HuH-7 (cell line): ENCODE measurements at places on chromosomes 16 and 17.

GRCh38 chr17:82228278-82228841 is 482 bp upstream of the SLC16A3 start:
- DNase-seq = no peak

GRCh38 chr17:74417178-74418045 is 14.5 kb upstream of the GPRC5C start:
- DNase-seq = peak; percentile 65

- DNase-seq = no peak
These were observed 113.4 kb upstream of the RCVRN start for GRCh38 chr17:10018461-10018891.

- no peak for DNase-seq
These were observed 52.2 kb downstream of the SIAH1 start for GRCh38 chr16:48332978-48333377.

- DNase-seq = no peak
These were observed 38.3 kb downstream of the PRKCA start for GRCh38 chr17:66340720-66341119.

GRCh38 chr16:60686824-60687223 is 1349.4 kb downstream of the CDH8 start:
- no peak for DNase-seq

- DNase-seq = no peak
These were observed 125.3 kb upstream of the SALL1 start for GRCh38 chr16:51276336-51276735.

DNA sequence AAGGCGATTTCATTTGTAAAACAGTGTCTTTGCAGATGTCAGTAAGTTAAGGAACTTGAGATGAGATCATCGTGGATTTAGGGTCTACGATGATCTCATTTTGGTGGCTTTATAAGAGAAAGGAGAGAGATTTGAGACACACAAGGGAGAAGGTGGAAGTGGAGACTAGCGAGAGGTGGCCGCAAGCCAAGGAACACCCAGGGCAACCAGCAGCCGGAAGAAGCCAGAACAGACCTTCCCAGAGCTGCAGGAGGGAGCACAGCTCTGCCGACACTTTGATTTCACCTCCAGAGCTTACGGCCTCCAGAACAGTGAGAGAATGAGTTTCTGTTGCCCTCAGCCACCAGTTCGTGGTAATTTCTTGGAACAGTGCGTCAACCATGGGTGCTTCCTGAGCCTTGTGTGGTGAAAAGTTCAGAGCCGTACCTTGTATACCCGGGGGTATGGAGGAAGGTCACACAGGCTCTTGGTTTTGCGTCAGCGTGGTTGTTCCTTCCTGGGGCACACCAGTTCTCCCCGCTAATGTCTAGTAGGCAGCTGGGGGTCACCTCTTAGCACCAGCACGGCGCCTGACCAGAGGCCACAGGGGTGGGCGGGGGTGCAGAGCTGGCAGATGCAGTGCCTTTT is 12.9 kb upstream of the SEC14L1 start:
- DNase-seq = no peak

GRCh38 chr16:59385491-59385890 is 651.4 kb upstream of the GOT2 start:
- DNase-seq = no peak

- no peak for DNase-seq
These were observed 168.9 kb downstream of the CBLN1 start for GRCh38 chr16:49112754-49113153.

DNA sequence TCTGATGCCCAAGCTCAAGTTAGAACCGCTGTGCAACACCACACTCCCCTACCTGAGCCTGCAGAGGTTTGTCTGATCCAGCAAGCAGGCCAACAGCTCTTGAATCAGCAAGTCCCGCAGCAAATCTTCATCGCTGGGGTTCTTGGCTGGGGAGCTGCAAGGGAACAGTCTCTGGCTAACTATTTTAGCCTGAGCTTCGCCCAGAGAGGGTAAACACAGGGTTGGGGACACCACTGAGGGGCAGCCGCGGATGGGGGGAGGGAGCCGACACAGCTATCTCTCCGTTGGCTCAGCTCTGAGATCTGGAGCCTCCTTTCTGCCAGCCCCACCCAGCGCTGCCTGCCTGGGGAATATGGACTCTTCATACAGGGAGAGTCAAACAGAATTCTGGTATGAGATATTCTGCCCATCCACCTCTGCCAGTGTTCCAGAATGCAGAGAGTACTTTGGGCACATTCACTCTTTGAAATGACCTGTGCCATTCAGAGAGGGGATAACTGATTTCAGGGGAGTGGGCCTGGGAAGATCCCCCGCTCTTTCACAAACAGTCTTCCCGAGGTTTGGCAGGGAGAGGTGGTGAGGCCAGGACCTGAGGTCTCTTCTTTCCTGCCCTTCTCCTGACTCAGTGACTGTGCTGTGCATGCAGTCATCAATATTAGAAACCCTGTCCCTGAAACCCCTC is 7.4 kb downstream of the GIP start:
- no peak for DNase-seq

DNA sequence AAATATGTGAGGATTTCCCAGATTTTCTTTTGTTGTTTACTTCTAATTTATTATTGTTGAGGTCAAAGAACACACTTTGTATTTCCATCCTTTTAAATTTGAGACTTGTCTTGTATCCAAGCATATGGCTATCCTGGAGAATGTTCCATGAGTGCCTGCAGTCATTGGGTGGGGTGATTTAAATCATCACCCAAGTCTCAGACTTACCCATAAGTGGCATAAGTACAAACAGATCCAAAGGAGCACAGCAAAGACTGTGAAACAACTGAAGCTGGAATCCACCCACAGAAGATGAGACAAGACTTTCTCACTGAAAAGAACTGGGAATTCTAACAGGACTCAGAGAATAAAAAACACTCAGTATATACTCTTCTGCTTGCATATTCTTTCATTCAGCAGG is 239.9 kb downstream of the CEP112 start:
- no peak for DNase-seq

- DNase-seq = peak; percentile 29
These were observed 376.3 kb downstream of the CNTNAP4 start for GRCh38 chr16:76653390-76654026.

- DNase-seq = no peak
These were observed 3.0 kb downstream of the TBC1D16 start for GRCh38 chr17:80032614-80033171.

GRCh38 chr16:85554114-85554888 is 58.8 kb upstream of the GSE1 start:
- DNase-seq = peak; percentile 92

DNA sequence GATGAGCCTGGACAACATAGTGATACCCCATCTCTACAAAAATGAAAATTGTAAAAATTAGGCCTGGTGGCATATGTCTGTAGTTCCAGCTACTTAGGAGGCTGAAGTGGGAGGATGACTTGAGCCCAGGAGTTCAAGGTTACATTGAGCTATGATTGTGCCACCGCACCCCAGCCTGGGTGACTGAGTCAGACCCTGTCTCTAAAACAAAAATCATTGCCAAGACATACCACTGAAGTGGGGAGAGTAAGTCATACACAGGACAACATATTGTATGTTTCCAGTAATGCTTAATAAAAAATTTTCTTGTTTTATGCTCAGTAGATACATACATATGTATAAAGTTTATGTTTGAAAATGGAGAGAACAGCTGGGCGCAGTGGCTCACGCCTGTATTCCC is 39.2 kb downstream of the NDE1 start:
- DNase-seq = no peak

GRCh38 chr16:88389621-88390160 is 6.9 kb downstream of the ZNF469 start:
- no peak for DNase-seq

DNA sequence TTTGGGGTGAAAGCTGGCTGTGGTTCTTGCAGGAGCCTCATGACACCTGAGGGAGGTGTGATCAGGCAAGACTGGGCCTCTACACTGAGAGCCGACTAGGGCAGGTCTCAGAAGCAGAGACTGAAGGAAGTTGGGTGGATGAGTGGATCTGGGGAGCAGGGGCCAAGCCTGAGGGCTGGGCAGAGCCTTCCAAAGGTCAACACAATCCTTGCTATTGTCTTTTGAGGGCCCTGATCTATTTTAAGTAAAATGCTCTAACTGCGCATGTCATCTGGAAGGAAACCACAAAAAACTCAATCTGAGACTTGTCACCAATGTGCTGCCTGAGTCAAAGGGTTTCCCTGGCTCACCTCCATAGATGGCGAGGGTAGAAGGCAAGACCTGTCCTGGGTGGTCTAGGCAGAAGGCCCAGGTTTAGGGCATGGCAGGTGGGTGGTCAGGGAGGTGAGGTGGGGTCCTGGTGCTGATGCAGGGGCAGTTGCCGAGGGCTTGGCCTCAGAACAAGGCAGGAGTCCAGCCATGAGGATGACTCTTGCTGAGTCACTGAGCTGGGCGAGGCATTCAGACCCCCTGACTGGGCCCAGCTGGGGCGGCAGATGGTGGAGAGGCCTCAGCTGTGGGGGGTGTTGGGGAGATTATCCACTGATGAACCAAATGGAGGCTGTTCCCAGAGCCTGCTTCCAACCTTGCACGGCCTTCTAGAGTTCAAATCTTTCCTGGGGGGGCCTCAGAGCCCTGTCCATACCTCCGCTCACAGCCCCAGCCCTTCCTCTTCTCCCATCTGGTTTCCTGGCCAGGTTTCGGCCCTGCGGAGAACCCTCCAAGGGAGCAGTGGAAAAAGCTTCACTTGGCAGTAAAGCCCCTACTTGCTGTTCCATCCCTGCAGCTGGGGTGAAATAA is 5.1 kb downstream of the MVP start:
- DNase-seq = no peak

GRCh38 chr16:3787924-3788661 is 70.8 kb upstream of the TRAP1 start:
- DNase-seq = no peak

- DNase-seq = no peak
These were observed 4.2 kb downstream of the MSI2 start for GRCh38 chr17:57260325-57261083.

DNA sequence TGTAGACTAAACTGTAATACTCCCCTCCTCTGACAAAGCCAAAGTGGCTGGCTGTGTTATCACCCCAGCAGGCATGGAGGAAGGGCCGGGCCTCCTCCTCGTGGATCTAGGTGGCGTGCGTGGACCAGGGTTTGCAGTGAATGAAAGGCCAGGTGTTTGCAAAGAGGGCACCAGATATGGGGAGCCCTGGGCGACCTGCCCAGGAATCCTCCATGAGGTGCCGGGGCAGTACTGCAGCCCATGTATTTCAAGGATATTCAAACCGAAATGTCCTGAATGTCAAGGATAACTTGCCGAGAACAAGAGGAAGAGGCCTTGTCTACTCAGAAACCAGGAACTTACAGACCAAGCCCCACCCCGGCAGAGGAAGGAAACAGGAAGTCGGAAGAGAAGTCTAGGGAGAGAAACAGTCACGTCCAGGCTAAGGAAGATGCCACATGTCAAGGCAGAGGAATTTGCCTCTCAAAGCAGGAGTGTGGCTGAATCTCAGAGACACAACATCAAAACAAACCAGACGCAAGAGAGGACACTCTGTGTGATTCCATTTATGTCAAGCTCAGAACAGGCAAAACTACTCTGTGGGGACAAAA is 13.7 kb upstream of the OSGIN1 start:
- DNase-seq = no peak

DNA sequence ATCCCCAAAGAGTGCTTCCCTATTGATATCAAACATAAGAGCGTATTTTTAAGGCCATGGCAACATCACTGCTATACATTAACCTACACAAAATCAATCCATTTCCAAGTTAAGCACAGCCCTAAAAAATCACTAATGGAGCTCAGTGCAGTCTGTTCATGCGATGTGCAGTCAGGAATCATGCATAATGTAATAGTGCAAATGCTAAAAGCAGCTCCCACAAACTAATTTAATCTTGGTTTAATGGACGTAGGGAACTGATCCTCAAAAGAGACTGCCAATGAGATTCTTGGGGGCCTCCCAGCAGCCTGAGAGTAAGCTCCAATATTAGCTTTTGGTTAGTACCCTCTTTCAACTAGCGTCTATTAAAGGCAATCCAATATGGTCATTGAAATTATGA is 245.9 kb downstream of the TOX3 start:
- DNase-seq = no peak

GRCh38 chr17:9004132-9004960 is 17.0 kb upstream of the NTN1 start:
- no peak for DNase-seq

- no peak for DNase-seq
These were observed 81.0 kb upstream of the TBX2 start for GRCh38 chr17:61318684-61319098.

DNA sequence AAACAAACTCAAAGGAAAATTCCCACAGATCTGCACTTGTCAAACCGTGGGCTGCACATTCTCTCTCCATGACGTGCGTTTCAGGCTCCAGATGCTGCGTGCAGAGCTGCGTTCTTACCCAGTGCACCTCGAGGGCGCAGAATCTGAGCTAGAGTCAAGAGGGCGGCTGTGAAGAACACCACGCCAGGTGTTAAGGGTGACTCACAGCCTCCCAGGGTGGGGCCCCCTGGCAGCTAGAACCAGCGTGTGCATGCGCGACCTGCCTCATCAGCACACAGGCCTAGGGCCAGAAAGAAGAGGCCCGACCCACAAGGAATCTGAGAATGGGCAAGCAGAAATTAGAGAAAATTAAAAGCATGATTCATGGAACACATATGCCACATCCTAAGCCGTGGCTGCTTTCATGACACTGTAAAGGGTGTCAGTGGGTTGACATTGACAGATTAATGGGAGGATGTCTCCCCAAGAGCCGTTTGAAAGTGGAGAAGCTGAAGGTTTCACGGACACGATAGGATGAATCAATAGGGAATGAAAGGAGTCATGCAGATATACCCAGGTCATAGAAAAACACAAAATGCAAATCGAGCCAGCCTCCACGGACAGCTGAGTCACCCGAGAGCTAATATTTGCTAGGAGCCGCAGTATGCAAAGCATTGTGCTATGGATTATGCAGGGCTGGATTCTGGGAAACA is 29.0 kb downstream of the MARCHF10 start:
- DNase-seq = no peak

DNA sequence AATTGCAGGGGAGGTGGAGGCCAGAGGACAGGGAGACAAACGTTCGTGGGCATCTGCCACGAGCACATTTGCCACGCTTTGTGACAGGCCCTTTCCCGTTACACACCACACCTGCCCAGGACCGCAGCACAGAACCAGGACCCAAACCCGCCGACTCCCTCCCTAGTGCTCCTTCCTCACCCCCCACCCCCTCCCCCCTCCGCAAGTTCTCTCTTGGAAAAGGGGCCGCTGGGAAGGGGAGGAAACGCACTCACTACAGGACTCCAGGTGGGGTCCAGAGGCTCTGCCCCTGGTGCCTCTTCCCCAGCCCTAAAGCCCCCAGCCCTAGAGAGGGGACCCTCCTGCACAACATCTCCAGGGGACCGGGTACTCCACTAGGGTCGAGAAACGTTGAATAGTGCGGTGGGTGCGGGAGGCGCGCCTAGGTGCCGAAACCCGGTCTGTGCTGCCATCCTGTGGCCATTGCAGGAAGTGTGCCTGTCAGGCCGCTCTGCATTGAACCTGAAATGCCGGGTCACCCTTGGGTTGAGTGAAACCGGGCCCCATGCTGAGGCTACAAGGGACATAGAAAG is 21.9 kb upstream of the EIF1 start:
- DNase-seq = peak; percentile 89

DNA sequence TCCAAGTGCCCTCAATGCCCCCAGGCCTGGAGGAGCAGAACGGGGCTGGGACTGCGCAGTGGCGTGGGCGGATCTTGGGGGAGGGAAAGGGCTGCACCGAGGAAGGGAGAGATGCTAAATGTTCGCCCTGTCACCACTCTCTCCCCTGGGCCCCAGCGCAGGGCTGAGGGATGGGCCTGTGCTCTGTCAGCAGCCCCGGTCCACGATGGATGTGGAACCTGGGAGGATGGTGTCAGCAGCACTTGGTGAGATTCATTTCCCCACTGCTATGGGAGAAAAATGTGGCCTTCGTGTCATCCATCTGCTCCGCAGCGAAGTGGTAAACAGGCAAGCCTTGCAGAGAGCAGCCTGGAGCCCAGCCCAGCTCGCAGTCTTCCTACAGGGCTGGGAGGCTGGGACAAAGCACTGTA is 72.0 kb downstream of the TMEM132E start:
- no peak for DNase-seq
